Left renal pelvis (tissue), 4 donors: ENCODE measurements at places on chromosomes 16 and 17.

DNA sequence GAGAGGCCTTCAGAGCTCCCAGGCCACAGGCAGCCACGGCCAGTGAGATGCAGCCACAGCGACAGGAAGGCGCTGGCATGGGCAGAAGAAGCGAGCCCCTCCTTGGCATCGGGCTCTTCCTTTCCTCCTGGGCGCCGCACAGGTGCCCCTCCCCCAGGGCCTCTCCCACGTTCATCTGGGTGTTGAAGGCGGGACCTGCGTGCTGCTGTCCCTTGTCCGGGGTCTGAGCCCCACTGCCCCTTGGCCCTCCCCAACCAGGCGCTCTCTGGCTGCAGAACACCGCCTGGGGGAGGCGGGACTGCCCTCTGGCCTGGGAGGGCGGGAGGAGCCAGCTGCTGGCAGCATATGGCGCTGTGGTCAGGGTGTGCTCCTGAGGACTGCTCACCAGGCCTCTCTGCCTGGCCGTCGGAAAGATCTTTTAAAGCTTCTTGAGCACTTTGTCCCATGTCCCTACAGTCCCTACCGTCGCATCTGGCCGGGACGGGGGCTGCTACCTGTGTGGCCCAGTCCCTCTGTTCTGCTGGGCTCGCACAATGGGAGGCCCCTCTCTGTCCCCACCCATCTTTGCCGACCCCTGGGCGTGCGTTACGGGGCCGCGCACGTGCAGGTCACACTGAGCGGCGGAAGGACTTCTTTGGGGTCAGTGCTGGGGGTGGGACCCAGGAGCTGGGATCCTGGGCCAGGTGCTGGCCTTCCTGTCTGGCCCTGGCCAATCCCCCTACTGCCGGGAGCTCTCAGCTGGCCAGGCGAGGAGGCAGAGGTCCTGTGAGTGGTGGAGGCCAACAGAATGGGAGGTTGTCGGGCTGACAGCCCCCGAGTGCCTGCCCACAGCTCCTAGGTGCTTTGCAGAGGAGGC, 1.7 kb downstream of the SLC25A10 start:
- DNase-seq, result no peak

GRCh38 chr16:75288596-75289120, 37.2 kb upstream of the BCAR1 start:
- no peak for DNase-seq

- peak; percentile 12 for DNase-seq
These were observed 2.4 kb downstream of the DHRS7B start for GRCh38 chr17:21129023-21129681.

DNA sequence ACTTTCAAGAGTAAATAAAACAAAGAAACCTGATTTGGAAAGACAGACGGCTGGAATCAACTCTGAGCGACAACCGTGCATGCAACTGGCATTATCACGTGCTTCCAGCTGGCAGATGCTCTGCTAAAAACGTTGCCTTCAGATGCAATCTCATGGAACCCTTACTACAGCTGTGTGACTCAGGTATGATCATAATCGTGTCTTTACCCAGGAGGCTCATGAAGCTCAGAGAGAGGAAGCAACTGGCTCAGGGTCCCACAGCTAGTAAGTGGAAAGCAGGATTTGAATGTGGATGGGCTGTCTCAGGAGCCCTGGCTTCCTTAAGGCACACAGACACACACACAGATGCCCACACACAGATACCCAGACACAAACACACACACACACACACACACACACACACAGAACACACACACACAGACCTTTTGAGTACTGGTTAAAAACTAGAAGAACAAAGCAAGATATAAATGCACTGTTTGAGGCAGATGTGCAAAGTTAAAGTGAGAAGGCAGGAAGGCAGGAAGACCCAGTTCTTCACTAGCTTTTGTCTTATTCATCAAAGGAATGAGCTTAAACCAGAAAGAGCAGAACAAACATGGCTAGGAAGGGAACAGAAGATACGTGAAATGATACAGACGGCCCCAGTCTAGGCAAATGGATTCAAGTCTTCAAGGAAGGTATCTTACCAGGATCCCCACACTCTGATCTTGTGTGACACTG, 275.2 kb downstream of the MAF start:
- no peak for DNase-seq

DNA sequence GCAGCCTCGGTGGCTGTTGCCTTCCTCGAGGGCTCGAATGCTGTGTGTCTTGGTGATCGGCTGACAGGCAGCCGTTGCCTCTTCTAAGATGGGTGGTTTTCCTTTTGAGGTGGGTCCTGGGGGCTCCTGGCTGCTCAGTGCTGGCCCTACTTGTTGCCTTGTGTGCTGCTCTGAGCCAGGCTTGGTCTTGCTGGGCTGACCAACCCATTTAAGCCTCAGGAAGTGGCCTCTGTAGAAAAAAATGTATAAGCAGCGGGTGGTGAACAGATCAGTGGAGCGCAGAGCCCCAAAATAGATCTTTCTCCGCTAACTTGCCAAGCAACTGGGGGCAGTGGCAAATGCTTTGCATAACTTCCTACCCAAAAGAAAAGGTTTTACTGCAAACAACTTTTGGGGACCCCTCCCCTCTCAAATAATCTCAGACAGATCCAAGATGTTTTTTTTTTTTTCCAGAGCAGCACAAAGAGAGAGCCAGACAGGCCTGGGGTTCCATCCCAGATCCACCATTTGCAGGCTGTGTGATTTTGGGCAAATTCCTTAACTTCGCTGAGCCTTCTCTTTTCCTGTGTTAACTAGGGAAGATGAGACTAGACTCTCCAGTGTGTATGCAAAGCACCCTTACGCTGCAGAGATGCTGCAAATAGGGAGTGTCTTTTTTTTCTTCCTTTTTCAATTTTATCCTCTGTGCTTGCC, 42.5 kb downstream of the PLCG2 start:
- no peak for DNase-seq

DNA sequence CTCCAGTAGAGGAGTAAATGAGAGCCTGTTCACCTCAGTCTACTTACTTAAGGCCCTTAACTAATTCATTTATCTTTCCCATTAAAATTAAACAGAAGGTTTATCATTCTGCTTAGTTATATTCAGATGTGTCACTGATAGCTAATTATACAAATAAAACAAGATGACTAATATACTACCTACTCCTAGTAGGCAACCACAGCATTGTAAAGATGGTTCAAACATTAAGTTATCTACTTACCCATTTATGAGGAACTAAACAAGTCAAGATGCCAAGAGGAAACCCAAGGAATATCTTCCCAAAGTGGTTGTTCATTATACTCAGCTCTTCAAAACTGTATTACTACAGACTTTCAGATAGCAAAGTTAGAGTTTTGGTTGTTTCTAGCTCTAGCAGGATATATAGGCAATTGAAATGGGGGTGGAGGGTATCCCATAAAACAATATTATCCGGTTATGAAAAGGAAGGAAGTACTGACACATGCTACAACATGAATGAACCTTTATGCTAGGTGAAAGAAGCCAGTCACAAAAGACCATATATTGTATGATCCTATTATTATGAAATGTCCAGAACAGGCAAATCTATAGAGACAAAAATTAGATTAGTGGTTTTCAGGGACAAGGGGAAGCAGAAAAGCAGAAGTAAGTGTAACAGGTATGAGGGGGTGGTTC, 56.5 kb downstream of the SPAG9 start:
- no peak for DNase-seq

DNA sequence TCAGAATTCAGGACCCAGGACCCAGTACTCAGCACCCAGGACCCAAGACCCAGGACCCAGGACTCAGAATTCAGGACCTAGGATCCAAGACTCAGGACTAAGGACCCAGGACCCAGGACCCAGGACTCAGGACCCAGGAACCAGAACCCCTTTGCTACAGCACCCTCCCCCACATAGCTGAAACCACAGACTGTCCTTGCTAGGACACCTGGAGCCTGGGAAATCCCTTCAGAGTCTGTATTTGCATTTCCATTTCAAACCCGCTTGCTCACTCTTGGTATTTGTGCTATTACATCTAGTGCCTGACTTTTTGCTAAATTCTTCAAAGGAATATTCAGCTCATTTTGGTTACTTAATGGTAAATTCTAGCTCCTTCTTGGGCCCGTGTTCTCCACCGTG, 275.8 kb upstream of the MAF start:
- DNase-seq, result no peak

DNA sequence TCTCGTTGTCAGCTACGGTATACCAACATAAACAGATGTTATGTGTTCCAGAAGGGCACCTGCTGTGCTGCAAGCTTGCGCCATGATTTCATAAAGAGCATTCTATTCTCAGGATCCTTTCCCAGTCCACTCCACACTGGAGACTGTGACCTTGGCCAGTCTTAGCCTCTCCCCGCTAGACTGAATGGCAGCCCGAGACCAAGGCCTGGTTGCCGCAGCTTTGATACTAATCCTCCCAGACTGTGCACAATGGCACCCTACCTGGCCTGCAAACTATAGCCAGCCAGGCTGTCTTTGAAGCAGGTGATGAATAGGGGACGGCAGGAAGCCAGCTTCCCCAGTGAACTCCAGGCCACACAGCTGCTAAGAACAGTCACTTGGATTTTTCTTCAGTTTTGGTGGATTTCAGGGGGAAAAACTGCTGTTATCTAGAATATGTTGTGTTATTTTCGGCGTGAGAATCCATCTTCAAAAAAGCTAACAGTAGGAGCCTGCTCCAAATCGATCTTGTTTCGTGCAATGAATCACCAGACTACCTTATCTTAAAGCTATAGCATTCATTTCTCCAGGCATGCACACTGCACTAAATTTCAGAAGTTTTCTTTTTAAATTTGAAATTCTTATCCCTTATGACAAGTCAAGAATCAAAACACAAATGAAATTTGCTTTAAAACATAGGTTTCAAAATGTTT, 289.0 kb downstream of the CEP112 start:
- DNase-seq, result no peak
